Fibroblast of lung (primary cell): ENCODE measurements at places on chromosomes 3 and 15. TPM values are rescaled to one million over a fixed set of nuclear protein-coding genes. Genes with fewer than 3 reads are reported as not detected.
A peak's percentile ranks its signal among the peaks of the same experiment; 100 is the strongest.

DNA sequence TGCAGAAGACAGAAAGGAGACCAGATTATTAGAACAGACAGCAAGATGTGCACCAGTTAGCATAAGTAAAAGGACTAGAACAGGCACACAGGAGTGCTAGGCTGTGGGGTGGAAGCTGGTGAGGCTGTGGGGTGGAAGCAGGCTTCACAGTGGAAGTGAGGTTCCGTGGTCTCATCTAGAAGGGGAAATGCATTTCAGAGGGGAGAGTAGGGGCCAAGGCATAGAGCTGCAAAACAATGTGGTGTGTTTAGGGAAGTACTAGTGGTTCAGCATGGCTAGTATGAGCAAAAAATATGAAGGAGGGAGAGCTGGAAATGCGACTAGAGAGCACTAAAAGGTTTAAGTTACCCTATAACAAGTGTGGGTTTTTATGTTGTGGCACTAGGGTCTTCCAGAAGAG is 6.5 kb downstream of the POPDC2 start:
- DNase-seq: no peak

GRCh38 chr3:161822291-161822690 is 325.7 kb downstream of the OTOL1 start:
- DNase-seq: no peak

Gene LRRIQ4
- under 0.01 TPM in 1 of 2 replicates, not detected in the other for total RNA-seq

DNA sequence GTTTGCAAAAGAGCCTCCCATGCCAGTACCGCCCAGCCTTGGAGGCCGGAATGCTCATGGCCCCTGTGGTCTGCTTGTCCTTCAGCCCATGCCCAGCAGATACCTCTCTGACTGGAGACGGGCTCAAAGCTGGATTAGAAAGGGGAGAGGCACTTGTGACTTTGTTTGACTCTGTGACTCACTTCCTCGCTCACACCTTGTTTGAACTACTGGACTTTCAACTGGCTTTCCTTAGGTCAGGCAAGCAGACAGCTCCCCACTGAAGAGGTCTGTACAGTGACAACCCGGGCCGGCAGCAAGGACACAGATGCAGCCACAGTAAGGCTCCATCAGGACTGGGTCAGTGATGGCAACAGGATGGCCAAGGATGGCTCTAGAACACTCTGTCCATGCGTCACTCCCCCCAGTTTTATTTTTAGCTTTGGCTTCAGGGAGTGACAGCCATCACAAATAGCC is 98.6 kb upstream of the ABHD17C start:
- no peak for DNase-seq

DNA sequence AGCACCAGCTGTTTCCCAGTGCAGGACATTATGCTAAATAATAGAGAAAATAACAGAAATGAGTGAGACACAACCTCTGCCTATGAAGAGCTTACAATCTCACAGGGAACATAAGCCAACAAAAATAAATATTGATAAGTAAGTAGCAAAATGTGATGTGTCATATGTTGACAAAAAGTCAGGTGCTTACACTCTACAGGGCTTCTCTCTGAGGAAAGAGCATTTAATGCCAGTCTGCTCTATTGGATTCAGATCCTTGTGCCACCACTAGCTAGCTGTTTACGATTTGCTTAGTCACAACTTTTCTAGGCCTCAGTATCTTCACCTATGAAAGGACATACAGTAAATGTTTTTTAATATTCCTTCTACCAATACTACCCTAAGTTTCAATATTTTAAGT is 500.9 kb upstream of the NAALADL2 start:
- DNase-seq: peak; percentile 16

DNA sequence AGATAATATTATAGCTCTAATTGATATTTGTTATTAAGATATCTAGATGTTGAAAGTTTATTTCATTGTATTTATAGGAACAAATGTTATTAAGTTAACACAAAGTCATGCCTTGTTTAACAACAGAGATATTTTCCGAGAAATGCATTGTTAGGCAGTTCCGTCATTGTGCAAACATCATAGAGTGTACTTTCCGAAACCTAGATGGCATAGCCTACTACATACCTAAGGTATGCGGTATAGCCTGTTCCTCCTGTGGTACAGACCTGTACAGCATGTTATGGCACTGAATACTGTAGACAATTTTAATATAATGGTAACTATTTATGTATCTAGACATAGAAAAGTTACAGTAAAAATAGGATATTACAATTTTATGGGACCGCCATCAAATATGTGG is 114.3 kb downstream of the NAALADL2 start:
- no peak for DNase-seq

GRCh38 chr3:119330858-119331257 is 36.7 kb downstream of the ARHGAP31 start:
- DNase-seq: no peak

Gene SERINC4
- under 0.01 and 0.17 TPM in 2 replicates for total RNA-seq

- DNase-seq: no peak
Measured at GRCh38 chr15:28147801-28148200, 48.7 kb upstream of the OCA2 start.

Gene PIGZ
- 0.51 and 0.66 TPM in 2 replicates for total RNA-seq

Gene IL20RB
- 0.51 and 3.0 TPM in 2 replicates for total RNA-seq

DNA sequence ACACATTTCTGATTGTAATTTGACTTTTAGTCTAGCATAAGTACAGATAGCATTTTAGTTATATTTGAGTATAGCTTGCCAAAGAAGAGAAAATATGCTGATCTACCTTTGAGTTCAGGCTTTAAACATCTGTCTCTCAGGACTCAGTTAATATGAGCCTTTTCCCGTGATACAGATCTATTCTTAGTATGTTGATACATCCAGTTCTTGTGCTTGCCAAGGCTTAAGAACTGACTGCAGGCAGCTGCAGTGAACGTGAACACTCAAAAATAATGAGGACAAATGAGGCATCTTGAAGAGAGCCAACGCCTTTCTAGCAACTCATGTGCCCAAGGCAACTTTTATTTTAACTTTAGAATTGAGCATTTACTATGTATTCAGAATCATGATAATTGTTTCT is 325.5 kb downstream of the SI start:
- DNase-seq: no peak

DNA sequence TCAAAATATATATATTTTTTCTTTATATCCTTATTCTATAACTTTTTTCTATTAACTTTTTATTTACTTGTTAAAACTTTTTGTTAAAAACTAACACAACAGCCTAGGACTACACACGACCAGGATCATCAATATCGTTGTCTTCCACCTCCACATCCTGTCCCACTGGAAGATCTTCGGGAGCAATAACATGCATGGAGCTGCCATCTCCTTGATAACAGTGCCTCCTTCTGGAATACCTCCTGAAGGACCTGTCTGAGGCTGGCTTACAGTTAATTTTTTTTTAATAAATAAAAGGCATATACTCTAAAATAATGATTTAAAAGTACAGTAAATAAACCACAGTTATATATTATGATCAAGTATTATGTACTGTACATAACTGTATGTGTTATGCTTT is 58.9 kb downstream of the SFMBT1 start:
- DNase-seq: peak; percentile 32

- peak; percentile 81 for DNase-seq
Measured at GRCh38 chr15:67307156-67307555, 52.6 kb downstream of the IQCH start.

Gene CHRNA7
- 0.17 and 0.26 TPM in 2 replicates for total RNA-seq

GRCh38 chr3:57783186-57784088 is 27.3 kb downstream of the SLMAP start:
- no peak for DNase-seq

GRCh38 chr3:172332256-172333041 is 115.8 kb downstream of the GHSR start:
- DNase-seq: peak; percentile 68

GRCh38 chr3:150451329-150452048 is 43.4 kb downstream of the TSC22D2 start:
- peak; percentile 45 for DNase-seq

Gene PLA2G4E
- not detected in 2 replicates for total RNA-seq

DNA sequence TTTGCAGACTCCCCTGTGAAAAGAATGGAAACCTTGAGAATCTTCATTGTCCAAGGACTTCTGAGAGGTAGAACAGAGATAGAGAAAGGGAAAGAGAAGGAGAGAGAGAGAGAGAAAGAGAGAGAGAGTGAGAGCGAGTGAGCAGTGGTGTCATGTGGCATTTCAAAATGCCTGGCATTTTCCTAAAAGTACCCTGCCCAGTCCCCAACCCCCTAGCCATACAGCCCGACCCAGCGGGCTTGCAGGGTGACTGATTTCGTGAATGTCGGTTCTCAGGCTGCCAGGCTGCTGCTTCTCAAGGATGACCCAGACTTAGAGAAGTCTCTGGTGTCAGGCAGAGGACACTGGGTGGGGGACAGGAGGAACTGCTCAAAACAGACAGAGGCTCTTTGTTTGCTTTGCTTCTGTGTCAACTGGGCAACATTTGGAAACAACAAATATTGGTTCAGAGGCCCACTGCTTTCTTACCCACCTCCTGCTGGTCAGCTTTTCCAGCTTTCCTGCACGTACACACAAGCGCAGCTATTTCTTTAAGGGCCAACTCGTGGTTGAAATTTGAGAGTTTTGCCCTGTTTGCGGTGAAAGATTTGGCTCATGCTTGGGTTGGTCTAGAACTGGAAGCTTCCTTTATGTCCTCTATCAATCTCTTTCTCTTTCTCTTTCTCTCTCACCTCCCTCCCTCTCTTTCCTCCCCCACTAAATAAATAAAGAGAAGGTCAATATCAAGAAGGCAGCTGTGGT is 3.7 kb upstream of the TF start:
- DNase-seq: peak; percentile 50

- no peak for DNase-seq
Measured at GRCh38 chr15:74221399-74222239, 14.5 kb upstream of the CCDC33 start.

Gene RASA2
- 10.0 and 11.4 TPM in 2 replicates for total RNA-seq

- DNase-seq: no peak
Measured at GRCh38 chr3:115418583-115418982, 204.7 kb upstream of the GAP43 start.

DNA sequence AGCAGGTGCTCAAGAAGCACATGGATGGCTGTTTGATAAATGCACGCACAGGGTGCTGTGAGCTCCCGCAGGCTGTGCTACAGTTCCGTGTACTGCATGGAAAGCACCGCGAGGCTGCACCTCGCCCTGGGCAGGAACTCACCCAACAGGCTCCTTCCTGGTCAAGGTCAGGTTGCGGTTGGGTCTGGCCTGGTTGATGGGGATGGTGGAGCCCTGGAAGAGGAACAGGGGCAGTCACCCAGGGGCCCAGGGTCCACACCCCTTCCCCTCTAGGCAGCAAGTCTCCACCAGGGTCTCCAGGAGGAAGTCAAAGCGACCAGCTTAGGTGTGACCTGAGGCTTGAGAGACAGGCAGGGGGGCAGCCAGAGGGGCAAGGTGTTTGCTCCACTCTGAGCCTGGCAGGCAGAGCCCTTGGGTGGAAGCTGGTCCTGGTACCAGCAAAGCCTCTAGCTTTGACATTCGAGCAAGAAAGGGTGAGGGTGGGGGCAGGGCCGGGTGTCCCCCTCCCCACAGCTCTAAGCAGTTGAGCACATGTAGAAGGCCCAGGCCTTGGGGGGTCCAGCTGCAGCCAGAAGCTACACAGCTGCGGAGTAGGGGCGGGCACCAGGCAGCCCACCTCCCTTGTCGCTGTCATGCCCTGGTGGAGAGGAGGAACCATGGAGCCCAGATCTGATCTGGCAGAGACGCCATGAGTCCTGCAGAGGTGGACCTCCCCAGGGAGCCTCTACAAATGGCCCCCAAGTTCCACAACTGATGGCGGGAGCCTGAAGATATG is 46.3 kb upstream of the SLC41A3 start:
- no peak for DNase-seq

Gene ULK4
- 9.7 and 12.8 TPM in 2 replicates for total RNA-seq

DNA sequence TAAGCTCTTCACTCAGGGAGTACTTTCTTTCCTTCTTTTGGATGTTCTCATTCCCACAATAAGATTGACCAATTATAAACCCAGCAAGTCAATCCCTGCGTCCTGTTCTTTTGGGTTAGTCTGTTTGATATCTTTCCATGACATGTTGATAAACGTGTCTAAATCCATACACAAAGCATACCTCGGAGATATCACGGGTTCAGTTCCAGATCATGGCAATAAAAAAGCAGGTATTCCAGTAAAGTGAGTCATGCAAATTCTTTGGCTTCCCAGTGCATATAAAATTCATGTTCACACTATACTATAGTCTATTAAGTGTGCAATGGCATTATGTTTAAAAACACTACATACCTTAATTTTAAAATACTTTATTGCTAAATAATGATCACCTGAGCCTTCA is 667.7 kb downstream of the MAGI1 start:
- no peak for DNase-seq

GRCh38 chr15:31905054-31905453 is 125.3 kb upstream of the CHRNA7 start:
- DNase-seq: no peak

Gene SLC51A
- not detected in 2 replicates for total RNA-seq

DNA sequence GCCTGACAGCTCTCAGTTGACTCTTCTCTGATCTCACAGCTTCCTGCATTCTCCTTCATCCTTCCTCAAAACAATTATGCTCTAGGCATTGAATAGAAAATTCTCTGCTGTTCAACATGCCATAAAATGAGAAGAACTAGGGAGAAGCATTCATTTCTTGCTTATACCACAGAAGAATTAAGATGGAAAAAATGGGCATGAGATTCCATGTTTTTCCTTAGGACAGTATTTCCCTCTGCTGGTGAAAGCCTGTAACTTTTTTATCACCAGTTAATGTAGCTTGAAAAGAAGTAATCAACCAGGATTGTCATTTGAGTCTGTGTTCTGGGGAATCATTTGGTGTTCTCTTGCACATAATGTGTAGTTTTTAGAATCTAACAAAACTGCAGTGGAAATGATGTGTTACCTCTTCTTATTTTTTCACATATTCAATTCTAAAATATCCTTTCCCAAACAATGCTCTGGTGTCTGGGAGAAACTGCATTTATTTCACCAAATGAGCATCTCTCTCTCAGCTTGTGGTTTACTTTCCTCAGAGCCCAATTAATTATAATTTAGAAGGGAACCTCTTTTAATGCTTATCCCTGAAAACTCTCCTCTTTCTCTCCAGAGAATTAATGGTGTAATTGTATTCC is 92.8 kb upstream of the DCBLD2 start:
- DNase-seq: peak; percentile 86

Gene OR5K2
- not detected in 2 replicates for total RNA-seq

DNA sequence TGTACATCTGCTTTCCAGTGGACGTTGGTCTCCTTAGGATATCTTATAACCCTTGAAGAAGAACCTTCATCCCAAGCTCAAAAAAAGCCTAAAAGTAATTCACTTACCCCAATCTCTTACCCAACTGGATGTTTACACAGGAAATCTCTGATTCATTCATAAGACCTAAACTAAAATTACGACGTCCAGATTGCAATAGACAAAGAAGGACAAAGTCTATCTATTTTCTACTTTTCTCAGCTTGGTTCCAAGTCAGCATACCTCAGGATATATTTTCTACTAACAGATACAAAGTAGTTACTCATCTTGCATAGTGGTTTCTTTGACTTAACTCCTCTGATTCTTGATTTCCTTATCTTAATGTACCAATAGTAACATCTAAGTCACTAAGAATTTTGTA is 669.9 kb downstream of the OTOL1 start:
- no peak for DNase-seq

- no peak for DNase-seq
Measured at GRCh38 chr3:16693820-16694219, 88.6 kb upstream of the DAZL start.
